ENCODE measurements at places on chromosomes 2 and 18.

DNA sequence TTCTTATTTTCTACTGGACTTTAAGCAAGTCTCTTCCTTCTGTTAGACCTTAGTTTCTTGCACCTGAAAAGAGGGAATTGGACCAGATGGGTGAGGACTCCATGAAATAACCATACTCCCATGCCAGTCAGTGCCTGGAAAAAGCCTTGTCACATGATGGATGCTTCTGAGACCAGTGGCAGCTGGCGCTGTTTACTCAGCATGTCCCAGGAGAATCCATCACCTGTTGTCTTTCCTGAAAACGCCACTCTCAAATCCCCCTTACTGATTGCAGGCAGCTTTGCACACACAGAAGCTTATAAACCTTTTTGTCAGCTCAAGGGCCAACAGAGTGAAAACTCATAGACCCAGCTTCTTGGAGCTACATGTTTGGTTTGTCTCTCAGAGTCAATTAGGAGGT lies 117.6 kb downstream of the POLE4 start:
- no peak for DNase-seq

DNA sequence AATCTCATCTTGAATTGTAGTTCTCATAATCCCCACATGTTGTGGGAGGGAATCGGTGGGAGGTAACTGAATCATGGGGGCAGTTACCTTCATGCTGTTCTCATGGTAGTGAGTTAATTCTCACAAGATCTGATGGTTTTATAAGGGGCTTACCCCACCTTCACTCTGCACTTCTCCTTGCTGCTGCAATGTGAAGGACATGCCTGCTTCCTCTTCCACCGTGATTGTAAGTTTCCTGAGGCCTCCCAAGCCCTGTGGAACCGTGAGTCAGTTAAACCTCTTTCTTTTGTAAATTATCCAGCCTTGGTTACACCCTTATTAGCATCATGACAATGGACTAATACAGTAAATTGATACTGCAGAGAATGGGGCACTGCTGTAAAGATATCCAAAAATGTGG lies 57.9 kb downstream of the SCN7A start:
- no peak for DNase-seq

DNA sequence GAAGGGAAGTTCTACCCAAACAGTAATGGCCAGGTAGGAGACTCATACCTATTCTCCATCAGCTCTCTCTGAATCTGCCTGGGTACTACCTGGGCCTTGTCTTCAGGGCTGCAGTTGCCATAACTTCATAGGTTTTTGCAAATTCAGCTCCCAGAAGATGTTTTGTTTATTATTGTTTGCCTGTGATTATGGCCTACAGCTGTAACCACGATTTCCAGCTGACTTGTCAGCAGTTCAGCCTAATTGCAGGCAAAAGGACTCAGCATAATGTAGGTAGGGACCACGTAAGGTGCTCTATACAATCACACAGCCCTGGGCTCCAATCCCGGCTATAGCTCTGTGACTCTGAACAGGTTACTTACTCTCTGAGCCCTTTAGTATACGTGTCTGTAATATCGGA lies 187.0 kb upstream of the FN1 start:
- no peak for DNase-seq

DNA sequence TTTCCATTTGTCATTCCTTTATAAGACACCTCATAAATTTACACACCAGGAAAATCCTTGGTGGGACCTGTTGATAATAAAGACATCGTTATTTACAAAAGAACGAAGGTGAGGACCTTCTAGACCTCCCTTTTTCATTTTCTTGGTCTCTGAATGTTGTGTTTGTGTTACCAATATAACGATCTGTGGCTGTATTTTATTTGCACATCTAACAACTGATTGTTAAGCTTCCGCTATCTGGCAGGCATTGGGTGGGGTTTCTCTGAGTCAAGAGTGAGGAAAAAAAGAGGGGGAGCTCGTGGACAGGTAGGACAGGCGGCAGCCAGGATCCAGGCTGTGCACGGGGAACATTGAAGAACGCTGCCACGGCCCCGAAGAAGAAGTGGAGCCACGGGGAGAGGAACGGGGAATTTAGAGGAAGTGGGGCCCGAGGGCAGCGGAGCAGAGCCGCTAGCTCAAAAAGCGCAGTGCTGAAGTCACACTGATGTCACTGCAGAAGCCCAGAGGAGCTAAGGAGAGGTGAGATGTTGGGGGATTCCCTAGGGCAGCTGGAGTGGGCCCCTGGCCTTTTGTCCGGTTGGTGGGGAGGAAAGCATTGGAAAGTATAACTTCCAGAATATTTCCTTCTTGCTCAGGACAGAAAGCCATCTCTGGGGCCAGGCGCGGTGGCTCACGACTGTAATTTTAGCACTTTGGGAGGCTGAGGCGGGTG lies 20.9 kb upstream of the DNMT3A start:
- DNase-seq, result peak; percentile 87

DNA sequence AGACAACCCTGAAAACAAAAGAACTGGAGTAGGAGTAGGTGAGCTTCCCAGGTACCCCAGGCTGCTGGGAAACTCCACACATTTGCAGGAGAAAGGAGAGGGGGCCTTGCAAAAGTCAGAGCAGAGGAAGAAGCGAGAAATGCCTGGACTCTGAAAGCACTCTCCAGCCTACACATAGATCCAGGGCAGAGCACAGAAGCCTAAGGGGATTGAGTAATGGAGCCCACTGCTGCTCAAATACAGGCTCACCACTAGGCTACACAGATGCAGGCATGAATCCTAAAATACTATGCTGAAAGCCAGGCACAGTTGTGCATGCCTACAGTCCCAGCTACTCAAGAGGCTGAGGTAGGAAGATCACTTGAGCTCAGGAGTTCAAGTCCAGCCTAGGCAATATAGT lies 33.4 kb downstream of the OSBPL1A start:
- DNase-seq, result no peak

GRCh38 chr2:176260689-176261088 lies 8.6 kb upstream of the MTX2 start:
- no peak for DNase-seq

- no peak for DNase-seq
Measured at GRCh38 chr2:96500385-96501066, 4.6 kb downstream of the NEURL3 start.

DNA sequence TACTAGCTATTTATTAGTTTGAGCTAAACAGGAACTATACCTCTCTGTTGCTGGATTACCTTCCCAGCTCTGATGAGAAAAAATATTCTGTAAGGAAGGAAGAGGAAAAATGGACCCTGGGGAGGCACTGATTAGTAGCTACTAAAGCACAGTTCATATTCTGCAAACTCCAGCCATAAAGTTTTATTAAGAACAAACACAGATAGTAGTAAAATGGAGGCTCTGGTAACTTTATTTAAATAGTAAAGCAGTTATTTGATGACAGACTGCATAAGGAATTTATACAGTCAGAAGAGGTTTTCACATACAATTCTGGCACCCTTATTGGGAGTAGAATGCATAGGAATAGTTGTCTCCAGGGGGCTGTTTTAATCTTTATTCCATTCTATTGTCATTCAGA lies 84.1 kb downstream of the XIRP2 start:
- no peak for DNase-seq

DNA sequence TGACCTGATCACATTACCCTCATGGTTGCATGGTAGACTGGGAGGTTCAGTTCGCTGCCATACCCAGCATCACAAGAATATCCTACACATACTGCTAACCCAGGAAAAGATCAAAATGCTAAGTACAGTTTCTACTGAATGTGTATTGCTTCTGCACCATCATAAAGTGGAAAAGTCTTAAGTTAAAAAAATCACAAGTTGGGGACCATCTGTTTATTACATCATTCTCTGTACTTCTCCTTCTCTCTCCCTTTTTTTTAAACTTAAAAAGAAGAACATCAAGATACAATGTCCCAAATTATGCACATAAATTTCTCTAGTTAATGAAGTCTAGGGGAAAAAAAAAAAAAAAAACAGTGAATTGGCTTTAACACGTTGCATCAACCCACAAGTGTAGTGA lies 43.3 kb downstream of the NBAS start:
- no peak for DNase-seq

DNA sequence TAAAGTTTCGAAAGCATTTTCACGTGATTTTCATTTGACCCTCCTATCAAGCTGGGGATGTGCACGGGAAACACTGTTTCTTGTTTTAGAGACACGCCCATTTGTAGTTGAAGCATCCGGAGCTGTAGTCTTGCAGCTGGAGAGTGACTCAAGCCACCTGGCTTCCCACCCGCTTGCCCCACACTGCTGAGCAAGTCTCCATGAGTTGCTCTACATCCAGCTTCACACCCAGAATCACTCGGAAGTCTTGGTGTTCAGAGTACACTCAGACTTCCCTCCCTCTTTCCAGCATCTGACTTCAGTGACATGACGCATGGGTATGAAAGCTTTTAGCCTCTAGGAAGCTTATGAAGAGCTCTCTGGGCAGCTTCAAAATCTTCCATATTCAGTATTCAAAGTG lies 262.4 kb downstream of the NBAS start:
- DNase-seq, result no peak

DNA sequence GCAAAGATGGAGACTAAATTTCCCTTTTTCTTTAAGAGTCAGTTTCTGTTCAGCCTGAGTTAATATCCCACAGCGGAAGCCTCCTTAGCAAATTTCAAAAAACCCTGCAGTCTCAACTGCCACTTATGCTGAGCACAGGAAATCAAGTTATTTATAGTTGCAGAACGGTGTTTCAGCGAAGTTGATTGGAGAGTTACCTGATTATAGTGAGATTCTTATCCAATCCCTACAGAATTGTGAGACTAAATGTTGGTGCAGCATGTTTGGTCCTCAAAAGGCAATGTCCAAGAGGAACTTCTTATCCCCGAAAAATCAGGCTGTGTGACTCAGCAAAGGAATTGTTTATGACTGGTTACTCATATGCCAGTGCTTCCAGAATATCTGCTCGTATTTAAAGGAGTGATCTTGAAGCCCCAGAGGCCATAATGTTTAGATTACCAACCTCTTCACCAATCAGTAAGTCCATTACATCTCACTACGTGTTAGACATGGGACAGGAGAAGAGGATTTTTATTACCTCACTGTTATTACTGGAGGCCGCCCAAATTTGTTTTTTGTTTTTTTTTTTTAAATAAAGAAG lies 67.9 kb downstream of the LRRFIP1 start:
- DNase-seq, result peak; percentile 64

DNA sequence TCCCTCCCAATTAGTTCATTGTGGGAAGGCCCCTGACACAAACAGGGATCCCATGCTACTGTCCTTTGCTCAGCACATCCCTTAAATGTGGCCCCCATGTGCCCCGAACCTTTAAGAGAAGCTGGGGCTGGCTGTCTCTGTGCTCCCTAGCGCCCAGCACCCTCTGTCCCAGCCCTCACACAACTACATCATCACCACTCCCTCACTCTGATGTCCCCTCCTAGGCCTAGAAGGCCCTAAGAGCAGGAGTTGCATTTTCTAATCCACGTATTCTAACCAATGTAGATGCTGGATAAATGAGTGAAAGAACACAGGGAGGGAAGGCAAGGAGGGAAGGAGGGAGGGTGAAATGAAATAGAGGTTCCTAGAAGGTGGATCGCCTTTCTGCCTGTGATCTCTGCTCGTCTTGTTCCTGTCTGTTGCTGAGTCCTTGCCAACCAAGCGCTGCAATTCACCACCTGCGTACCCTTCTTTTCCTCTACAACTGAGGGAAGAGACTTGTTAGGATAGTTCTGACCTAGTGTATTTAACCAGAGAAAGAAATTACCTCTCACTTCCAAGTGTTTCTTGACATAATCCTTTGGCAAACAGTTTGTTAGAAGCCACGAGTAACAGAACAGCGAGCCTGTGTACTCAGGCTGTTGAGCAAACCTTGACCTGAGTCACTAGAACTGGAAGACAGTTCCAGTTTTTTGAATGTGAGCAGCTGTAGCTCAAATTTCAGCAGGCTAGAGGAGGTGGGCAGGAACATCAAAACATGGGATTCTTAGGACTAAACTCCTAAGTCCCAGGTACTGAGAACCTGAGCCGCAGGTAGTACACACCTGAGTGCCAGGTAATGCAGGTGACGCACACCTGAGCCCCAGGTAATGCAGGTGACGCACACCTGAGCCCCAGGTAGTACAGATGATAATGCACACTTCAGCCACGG lies 181.5 kb upstream of the ID2 start:
- DNase-seq, result no peak

DNA sequence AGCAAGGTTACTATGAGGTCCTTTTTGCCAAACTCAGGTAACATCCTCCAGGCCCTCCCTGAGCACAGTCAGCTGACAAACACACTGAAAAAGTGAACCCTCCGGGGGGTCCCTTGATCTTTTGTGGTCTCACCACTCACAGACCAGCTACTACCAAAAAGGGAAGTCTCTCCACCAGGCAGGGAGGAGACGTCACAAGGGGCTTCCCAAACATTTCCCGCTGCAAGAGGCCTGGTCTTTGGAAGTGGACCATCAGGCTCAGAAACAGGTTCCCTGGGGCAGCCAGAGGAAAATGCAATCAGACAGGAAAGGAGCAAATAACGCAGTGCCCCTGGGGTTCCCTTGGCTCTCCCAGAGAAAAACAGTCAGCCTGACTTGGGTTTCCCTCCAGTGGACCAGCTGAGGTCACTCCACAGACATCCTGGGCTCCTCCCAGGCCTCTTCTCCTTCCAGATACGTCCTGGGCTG lies 38.7 kb upstream of the POMC start:
- no peak for DNase-seq

GRCh38 chr2:131036696-131037397 lies 56.4 kb downstream of the FAM168B start:
- DNase-seq, result no peak

DNA sequence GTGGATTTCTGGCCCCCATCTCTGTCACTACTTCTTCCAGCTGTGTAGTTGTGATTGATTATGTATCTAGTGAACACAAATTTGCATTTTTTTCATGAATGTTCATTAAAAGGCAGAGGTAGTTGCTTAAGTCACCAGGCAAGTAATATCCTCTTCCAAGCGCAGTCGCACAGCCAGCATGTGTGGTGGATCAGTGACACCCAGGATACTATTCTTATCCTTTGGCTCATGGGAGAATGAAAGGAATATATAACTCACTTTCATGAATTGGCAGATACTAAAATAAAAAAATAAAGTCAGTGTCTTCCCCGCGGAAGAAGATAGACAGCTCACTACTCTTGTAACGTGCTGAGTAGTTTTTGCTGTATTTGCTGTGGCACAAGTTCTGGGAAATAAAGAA lies 387.8 kb downstream of the CDH7 start:
- DNase-seq, result no peak

- DNase-seq, result no peak
Measured at GRCh38 chr2:146547236-146547635, 1297.6 kb upstream of the ACVR2A start.

DNA sequence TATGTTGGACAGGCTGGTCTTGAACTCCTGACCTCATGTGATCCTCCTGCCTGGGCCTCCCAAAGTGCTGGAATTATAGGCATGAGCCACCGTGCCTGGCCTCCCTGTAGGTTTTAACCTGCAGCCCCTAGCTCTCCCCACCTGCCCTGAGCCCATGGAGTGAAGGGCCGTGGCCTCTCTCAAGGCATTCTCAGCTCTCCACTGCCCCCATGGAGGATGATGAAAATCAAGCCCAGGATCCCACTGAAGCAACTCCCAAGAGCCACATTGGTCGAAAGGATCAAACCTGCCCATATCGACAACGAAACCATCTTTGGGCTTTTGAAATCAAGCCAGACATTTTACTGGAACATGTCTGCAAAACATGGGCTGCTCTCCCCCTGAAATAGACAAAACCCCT lies 22.4 kb upstream of the CREG2 start:
- DNase-seq, result no peak

GRCh38 chr2:4507661-4508060 lies 804.3 kb downstream of the DCDC2C start:
- DNase-seq, result no peak

GRCh38 chr2:164558450-164558849 lies 62.8 kb downstream of the GRB14 start:
- no peak for DNase-seq

- DNase-seq, result no peak
Measured at GRCh38 chr18:58572181-58572580, 56.7 kb downstream of the ALPK2 start.

GRCh38 chr2:137912371-137912770 lies 51.9 kb upstream of the HNMT start:
- DNase-seq, result no peak
